KG1 (cell line): ENCODE measurements at places on chromosomes 11 and 22.

DNA sequence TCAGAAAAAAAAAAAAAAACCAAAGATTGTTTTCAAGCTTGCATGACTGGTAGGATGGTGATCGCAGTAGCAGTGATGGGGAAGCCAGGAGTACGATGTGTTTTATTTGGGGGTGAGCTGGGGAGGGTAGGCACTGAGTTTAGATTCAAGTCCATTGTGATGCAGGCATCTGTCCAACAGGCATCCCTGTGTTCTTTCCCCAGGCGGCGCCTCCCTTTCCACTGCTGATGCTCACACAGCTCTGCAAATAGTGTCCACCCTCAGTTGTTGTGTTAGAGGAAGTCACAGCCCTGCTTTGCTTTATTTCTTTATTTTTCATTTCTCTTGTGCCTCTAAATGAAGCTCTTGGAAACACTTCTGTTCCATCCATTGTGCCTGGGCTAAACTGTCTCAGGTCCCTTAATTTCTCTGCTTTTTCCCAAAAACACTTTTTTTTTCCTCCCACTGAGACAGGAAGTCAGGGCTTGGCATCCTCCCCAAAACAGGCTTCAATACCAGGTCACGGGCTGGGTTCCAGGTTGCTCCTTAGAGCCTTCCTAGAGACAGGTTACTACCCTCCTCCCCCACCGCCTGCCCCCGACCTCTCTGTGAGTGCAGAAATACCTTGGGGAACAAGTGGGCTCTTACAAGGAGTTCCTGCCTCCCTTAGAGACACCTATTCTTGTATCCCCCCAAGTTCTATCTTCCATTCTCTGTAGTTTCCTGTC is 38.6 kb upstream of the HSPA8 start:
- DNase-seq, result no peak

DNA sequence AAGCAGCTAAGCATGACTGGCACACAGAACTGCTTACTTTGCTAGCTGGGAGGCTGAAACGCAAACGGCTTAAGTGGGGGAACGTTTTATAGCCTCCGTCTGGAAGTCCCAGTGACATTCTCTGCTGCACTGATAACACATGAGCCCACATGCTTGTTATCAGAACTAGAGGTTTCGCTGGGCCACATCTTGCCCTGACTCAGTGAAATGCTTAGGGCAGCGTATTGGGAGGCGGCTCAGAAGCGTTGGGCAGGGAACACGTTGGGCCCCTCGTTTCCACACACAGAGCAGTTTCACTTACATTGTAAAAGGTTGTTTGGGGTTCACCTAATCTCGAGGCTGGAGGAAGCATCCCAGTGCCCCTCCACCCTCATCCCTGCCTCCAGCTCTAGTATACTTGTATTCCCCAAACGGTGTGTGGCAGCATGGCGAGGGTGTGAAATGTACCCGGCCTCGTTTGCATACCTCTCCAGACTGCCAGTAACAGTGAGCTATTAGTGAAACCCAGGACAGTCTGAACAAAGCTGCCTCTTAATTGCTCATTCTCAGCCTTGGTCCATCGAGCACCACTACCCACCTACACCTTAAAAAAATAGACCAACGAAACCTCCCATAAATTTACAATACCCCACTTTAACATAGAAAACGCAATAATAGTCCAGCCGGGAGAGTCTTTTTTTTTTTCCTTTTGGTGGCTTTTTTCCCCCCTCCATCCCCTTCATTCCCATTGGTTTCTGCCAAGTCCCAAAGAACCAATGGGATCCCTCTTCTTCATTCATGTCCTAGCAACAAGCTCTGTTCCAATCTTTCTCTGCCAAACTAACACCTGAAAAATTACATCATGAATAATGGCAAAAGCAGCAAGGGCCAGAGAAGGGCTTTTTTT is 218.8 kb upstream of the SORL1-AS1 start:
- DNase-seq, result no peak

DNA sequence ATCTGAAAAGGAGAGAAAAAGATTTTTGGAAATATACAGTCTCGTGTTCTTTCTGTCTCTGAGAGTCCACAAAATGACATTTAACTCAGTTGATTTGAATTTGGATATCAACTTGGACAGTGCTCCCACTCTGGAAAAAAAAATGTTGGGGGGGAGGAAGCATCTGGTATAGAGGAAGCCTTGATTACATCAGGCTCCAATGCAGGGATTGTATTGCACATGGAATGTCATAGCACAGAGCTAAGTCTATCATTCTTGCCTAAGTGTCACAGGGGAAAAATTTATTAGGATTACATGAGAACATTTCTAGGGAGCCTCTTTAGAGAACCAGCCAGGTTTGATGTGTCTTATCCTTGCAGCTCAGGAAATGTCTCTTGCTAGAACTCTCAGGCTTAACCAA is 23.0 kb downstream of the MS4A6A start:
- no peak for DNase-seq

DNA sequence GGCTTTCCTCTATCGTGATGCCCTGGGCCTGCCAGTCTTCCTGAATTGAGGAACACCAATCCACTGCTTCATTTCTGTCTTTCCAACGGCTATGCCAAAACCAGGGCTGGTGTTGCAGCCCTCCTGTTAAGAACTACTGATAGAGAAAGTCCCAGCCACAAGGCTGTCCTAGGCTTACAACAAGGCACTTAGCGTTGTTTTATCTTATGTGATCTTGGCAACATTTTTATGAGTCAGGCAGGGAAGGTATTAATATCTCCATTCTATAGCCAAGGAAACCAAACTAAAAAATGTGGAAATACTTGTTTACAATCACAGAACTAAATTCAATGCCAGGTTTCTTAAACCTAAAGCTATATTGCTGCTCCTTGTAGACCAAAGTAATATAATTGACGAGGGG is 89.9 kb upstream of the AMOTL1 start:
- no peak for DNase-seq

GRCh38 chr11:134341805-134342571 is 10.2 kb downstream of the GLB1L2 start:
- no peak for DNase-seq

DNA sequence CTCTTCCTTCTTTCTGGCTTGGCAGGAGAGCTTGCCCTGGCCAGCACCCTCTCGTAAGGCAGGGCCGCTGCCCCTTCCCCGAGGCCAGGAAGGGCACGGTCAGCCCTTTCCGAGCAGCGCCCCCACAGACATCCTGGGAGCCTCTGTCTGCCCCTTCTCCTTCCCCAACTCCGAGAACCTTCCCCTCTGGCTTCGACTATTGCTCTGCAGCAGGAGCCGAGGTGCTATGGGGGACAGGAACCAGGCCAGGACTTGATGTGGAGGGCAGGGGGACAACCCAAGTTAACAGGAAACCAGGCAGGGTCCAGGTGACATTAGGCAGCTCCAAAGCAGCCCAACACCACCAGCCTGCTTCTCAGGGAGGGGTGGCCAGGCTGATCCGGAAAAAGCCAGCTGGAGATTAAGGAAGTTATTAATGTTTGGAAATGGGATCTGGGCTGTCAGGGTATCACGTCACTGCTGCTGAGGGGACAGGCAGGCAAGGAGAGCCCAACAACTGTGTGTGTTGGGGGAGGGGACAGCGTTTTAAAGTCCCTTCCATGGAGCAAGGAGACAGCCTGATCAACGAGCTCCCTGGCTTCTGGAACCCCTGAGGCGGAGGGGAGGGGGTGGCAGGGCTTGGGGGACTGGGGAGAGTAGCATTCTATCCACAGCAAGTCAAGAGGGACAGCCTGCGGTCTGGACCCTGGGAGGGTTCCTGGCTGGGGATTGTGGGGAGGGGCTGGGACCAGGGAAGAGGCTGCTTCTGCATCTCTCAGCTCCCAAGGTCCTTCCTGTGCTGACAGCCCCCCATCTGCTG is 27.3 kb downstream of the SYT7 start:
- no peak for DNase-seq

GRCh38 chr22:41899992-41900651 is 14.8 kb downstream of the SHISA8 start:
- DNase-seq, result no peak

DNA sequence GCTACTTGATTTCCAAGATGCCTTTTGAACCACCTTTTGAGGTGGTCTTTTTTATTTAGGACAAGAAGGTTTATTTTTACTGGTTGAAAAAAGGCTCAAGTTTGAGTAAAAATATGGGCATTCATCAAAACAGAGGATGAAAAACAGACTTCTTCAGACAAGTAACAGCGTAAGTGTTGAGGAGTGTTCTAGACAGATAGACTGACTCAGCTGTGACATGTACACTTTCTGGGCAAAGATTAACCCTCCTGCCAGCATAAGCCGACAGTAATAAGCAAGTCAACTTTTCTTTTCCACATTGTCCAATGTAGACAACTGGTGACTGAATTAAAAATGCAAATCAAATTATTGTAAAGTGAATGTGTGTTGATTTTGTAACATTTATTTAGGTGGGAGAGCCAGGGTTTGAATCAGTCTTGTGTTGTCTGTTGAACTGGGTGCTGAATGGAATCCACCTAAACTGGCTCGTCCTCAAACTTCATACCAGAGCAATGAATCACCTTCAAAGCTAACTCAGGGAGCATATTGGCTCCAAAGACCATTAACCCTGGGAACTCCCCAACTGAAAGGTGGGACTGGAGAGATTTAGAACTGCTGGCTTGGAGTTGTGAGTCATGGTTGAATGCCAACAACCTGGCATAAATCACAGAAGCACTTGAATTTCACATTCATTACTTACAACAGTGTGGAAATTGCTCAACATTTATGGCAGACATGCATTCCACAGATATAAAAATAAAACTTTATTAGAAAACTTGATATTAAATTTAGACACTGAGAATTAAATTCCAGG is 377.0 kb downstream of the ETS1 start:
- DNase-seq, result no peak

- DNase-seq, result no peak
Observed at GRCh38 chr11:73647459-73648100, 1.2 kb downstream of the PLEKHB1 start.

- no peak for DNase-seq
Observed at GRCh38 chr11:87739261-87739660, 436.0 kb downstream of the RAB38 start.

DNA sequence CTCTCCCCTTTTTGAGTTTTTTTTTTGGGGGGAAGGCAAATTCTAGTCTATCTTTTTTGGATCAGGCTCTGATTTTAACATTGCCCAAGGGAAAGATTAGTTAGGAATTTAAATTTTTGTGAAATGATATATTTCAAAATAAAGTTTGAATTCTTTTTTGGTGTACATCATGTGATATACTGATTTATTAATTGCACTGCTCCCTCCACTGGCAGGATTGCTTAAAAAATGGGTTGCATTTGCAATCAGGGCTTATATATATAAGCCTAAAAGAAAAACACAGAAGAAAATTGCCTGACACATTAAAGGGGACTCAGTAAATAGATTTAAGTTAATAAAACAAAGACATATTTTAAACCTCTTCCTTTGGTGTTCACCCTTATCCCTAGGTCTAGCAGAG is 1.2 kb downstream of the DYNC2H1 start:
- no peak for DNase-seq

DNA sequence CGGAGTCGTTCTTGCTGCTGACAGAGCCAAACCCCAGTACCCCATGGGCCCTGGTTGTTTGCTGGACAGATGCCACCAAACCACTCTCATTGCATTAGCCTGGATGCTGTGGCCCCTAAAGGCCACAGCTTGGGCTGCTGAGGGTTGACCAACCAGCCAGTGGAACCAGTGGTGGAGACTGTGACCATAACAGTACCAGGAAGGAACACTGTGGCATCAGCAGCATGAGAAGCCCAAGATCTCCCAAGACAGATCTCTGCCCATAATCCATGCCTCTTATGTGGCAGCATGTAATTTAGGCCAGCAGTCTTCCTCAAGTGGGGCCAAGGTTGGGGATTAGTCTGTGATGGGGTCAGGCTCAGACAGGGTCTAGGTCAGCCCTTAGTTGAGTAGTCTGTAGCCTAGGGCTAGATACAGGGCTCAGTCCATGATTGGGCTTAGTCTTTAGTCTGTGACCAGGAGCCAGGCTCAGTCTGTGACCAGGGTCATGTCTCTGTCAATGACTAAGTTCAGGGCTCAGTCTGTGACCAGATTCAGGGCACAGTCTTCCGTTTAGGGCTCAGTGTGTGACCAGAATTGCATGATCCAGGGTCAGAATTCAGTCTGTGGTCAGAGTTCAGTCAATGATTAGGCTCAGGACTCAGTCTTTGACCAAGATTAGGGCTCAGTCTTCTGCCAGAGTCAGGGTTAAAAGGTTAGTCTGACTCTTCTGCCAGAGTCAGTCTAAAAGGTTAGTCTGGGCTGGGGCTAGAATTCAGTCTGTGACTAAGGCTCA is 4.5 kb upstream of the INPP5J start:
- no peak for DNase-seq

DNA sequence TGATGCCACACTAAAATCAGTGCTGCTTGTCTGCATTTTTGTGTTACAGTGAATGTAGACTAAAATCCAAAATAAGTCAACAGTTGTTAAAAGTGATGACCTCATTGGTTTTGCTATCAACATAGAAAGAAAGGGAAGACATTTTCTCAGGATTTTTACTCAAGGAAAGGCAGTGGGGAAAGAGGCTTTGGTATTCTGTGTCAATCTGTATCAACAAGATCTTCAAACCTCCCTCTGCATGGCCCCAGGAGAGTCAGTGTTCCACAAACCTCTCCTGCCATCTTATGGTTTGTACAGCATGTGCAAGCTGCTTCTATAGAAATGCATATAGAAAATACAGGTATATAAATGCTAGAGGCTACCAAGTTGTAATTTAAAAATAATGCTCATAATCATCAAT is 13.8 kb upstream of the OR51M1 start:
- no peak for DNase-seq

GRCh38 chr11:25970726-25971508 is 361.0 kb upstream of the ANO3 start:
- DNase-seq, result no peak

- DNase-seq, result no peak
Observed at GRCh38 chr11:97979741-97980140, 1041.0 kb upstream of the CNTN5 start.

DNA sequence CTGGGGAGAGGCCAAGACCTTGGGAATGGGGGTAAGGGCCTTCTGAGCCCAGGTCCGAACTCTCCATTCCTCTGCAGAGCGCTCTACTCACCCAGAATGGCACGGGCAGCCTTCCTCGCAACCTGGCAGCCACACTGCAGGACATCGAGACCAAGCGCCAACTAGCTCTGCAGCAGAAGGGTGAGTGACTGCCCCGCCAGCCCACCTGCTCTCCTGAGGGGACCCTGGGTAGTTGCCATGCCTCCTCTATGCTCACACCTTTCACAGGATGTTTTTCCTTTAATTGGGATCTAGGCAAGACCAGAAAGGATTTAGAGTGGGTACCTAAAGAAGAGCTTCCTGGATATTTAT is 35.5 kb downstream of the TREH start:
- DNase-seq, result no peak

DNA sequence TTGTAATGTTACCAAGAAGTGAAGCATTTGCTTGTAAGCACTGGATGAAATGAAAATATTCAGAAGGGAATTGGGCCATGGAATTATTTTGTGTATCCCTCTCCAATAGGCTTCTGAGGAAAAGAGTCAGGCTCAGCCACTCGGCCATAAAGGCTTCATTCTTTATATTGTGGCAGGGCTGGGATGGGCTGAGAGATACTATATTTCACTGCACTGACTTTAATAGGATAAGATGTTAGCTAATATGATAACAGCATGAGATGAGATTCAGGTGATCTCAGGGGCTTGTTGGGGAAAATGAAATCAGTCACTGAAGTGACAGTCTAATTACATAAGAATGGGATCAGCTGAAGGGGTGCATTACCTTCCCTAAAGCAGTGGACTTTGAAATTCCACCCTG is 7.3 kb upstream of the TRIM44 start:
- DNase-seq, result no peak

GRCh38 chr11:70498171-70498571 is 99.8 kb downstream of the CTTN start:
- DNase-seq, result no peak
